Hepatocyte (in vitro differentiated cells): ENCODE measurements at places on chromosomes 2 and 18. TPM values are rescaled to one million over a fixed set of nuclear protein-coding genes. Genes with fewer than 3 reads are reported as not detected.

Gene LYPD6
- total RNA-seq = 11.2 and 12.3 TPM in 2 replicates

Gene SERPINB10
- 0.93 TPM in 1 of 2 replicates, not detected in the other for total RNA-seq

Gene FAM161A
- 3.7 and 6.5 TPM in 2 replicates for total RNA-seq

Gene STK36
- total RNA-seq = 14.4 and 29.9 TPM in 2 replicates

Gene FSIP2
- total RNA-seq = 8.6 and 9.4 TPM in 2 replicates

Gene DSG2
- total RNA-seq = 98.1 and 105 TPM in 2 replicates

Gene SULT1C4
- total RNA-seq = 14.0 and 17.8 TPM in 2 replicates

GRCh38 chr2:88959480-88960204, 268.2 kb downstream of the RPIA start:
- H3K27ac ChIP-seq = no peak overlapping the region
- DNase-seq = no peak
- no peaks in the 10 kb centered on the region for H3K36me3 ChIP-seq
- no peak overlapping the region for H3K4me3 ChIP-seq
- H3K27me3 ChIP-seq = no peaks in the 10 kb centered on the region

- DNase-seq = peak; percentile 84
- H3K27ac ChIP-seq = peak overlapping the region; percentile 95
- H3K4me1 ChIP-seq = peaks cover 24% of the 10 kb centered on the region
Measured at GRCh38 chr18:58223717-58224424, 179.8 kb downstream of the NEDD4L start.

GRCh38 chr18:68219274-68219673, 495.6 kb downstream of the TMX3 start:
- no peak for DNase-seq
- no peaks in the 10 kb centered on the region for H3K4me1 ChIP-seq
- H3K36me3 ChIP-seq = no peaks in the 10 kb centered on the region
- H3K27me3 ChIP-seq = no peaks in the 10 kb centered on the region

DNA sequence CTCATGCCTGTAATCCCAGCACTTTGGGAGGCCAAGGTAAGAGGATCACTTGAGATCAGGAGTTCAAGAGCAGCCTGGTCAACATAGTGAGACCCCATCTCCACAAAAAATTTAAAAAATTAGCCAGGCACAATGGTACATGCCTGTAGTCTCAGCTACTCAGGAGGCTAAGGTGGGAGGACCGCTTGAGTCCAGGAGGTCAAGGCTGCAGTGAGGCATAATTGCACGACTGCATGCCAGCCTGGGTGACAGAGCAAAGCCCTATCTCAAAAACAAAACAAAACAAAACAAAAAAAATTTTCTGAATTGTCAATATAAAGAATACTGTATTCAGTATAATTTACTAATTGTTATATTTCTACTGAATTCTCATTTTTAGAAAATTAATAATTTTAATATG, 20.9 kb upstream of the NEDD4L start:
- H3K36me3 ChIP-seq = no peaks in the 10 kb centered on the region
- H3K27ac ChIP-seq = peak overlapping the region; percentile 22
- DNase-seq = no peak
- H3K4me1 ChIP-seq = peaks cover 50% of the 10 kb centered on the region

DNA sequence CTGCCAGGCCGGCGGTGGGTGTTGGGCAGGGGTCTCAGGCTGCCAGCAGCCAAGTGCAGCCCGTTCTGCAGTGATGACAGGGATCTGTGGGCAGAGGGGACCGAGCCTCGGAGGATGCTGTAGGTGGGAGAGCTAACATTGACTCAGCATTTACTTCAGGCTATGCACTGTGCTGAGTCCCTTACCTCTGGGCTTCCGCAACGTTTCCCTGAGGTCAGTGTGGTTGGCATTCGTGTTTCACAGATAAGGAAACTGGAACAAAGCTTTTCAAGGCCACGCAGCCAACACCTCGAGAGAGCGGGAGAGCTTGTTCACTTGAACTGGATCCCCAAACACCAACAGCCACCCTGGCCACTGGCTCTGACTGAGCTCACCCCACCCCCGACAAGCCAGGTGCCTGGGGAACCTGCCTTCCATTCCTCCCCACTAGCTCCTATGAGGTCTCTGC, 839 bp upstream of the GPR148 start:
- no peaks in the 10 kb centered on the region for H3K36me3 ChIP-seq
- H3K27me3 ChIP-seq = no peaks in the 10 kb centered on the region
- H3K4me3 ChIP-seq = no peak overlapping the region
- DNase-seq = peak; percentile 54
